ENCODE measurements at places on chromosomes 2 and 18. TPM values are rescaled to one million over a fixed set of nuclear protein-coding genes. Genes with fewer than 3 reads are reported as not detected.

- H3K27ac ChIP-seq = no peak overlapping the region
- H3K4me3 ChIP-seq = no peak overlapping the region
- no peaks in the 10 kb centered on the region for H3K27me3 ChIP-seq
Observed at GRCh38 chr2:73250872-73251846, 17.1 kb downstream of the CCT7 start.

GRCh38 chr2:38149531-38149930 is 73.6 kb upstream of the CYP1B1 start:
- no peaks in the 10 kb centered on the region for H3K36me3 ChIP-seq
- no peak overlapping the region for H3K27ac ChIP-seq
- DNase-seq = no peak
- H3K4me1 ChIP-seq = peaks cover 31% of the 10 kb centered on the region

GRCh38 chr2:230068016-230068650 is 591 bp downstream of the SLC16A14 start:
- H3K27me3 ChIP-seq = no peaks in the 10 kb centered on the region
- no peaks in the 10 kb centered on the region for H3K4me1 ChIP-seq
- H3K36me3 ChIP-seq = no peaks in the 10 kb centered on the region
- peak overlapping the region; percentile 14 for H3K27ac ChIP-seq
- DNase-seq = peak; percentile 22

DNA sequence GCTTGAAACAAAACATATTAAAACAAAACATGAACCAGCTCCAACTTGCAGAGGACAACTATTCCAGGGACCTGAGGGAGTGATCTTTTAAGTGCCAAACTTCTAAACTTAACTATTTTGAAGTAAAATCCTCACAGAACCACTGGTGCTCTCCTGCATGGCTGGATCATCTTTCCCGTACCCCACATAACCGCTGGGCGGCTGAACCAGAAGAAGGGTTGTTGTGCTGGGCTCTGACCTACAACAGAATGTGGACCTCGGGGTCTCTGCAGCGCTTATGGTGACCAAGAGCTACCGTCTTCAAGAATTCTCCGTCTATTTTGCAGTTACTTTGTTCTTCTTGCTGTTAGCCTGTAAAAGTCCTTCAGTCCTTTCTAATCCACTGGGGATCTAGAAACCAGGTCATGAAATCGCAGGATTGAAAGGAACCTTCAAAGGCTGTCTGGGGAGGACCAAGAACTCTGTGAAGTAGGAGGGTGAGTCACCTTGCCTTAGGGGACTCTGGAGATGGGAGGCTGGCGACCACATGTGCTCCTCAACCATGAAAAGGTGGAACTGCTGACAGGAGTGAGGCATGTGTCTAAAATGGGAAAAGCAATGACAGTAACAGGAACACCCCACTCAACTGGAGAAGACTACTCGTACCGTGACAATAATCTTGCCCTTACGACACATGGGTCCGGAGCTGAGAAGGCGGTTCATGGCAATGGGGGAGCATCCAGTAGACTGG is 46.6 kb downstream of the HDLBP start:
- no peak overlapping the region for H3K4me3 ChIP-seq
- peaks cover 41% of the 10 kb centered on the region for H3K36me3 ChIP-seq
- peak; percentile 15 for DNase-seq
- no peak overlapping the region for H3K27ac ChIP-seq
- H3K4me1 ChIP-seq = peaks cover 33% of the 10 kb centered on the region

DNA sequence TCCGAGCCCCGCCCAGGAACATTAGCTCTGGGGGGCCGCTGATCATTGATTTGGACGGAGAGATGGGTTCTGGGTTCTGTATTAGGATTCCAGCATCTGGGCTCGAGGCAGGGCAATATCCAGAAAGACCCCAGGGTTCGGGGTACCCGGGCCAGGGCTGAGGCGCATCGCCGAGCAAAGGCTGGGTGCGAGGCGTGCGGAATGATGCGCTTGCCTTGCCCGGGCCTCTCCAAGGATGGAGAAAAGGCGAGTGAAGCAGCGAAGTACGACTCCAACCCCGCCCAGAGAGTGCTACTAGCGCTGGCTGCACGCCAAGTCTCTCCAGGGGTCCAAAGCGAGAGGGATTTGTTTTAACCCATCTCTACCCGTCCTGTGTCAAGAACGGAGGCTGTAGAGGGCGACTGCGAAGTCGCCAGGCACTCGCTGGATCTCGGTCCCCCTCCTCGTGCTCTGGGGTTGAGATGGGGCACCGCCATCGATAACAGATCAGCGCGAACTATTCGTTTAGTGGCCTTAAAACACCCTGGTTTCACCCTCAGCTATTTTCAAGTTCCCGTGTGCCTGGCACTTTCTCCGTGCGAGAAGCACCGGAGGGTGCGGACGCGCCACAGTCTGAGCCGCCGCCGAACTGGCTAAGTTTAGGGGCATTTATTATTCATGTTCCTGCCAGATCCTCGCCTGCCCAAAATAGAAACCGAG is 1.9 kb downstream of the ADCYAP1 start:
- peaks cover 91% of the 10 kb centered on the region for H3K27me3 ChIP-seq
- no peaks in the 10 kb centered on the region for H3K36me3 ChIP-seq
- H3K4me3 ChIP-seq = no peak overlapping the region

GRCh38 chr2:235689427-235689853 is 195.6 kb downstream of the AGAP1 start:
- H3K4me3 ChIP-seq = no peak overlapping the region
- H3K27ac ChIP-seq = no peak overlapping the region
- H3K27me3 ChIP-seq = no peaks in the 10 kb centered on the region
- no peaks in the 10 kb centered on the region for H3K4me1 ChIP-seq
- no peaks in the 10 kb centered on the region for H3K36me3 ChIP-seq

DNA sequence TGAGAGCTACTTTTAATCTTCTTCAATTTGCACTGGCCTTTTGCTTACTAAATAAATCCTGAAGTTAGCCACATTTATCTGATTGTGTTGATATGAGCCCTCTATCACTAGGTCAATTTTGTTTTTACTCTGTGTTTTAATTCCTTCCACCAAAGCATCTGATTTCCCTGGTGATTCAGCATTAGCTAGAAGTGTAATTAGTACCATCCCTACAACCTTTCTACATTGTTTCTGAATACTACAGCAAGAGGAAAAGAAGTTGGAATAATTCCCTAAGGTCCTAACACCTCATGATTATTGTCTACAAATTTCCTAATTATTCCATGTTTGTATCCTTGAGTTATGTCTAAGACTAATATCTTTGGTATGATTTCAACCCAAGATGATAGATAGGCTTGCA is 1093.6 kb downstream of the SUCLG1 start:
- DNase-seq = no peak
- no peaks in the 10 kb centered on the region for H3K27me3 ChIP-seq
- H3K36me3 ChIP-seq = no peaks in the 10 kb centered on the region
- H3K4me3 ChIP-seq = no peak overlapping the region
- peaks cover 3% of the 10 kb centered on the region for H3K4me1 ChIP-seq

- DNase-seq = peak; percentile 1
- H3K27me3 ChIP-seq = no peaks in the 10 kb centered on the region
- H3K27ac ChIP-seq = no peak overlapping the region
- H3K4me1 ChIP-seq = no peaks in the 10 kb centered on the region
Observed at GRCh38 chr2:135473567-135473966, 57.5 kb downstream of the ZRANB3 start.

- H3K27me3 ChIP-seq = no peaks in the 10 kb centered on the region
- no peak overlapping the region for H3K27ac ChIP-seq
- peaks cover 23% of the 10 kb centered on the region for H3K4me1 ChIP-seq
- peaks cover 57% of the 10 kb centered on the region for H3K36me3 ChIP-seq
- no peak overlapping the region for H3K4me3 ChIP-seq
- peak; percentile 93 for DNase-seq
Observed at GRCh38 chr2:190984595-190984994, 29.4 kb downstream of the STAT1 start.

DNA sequence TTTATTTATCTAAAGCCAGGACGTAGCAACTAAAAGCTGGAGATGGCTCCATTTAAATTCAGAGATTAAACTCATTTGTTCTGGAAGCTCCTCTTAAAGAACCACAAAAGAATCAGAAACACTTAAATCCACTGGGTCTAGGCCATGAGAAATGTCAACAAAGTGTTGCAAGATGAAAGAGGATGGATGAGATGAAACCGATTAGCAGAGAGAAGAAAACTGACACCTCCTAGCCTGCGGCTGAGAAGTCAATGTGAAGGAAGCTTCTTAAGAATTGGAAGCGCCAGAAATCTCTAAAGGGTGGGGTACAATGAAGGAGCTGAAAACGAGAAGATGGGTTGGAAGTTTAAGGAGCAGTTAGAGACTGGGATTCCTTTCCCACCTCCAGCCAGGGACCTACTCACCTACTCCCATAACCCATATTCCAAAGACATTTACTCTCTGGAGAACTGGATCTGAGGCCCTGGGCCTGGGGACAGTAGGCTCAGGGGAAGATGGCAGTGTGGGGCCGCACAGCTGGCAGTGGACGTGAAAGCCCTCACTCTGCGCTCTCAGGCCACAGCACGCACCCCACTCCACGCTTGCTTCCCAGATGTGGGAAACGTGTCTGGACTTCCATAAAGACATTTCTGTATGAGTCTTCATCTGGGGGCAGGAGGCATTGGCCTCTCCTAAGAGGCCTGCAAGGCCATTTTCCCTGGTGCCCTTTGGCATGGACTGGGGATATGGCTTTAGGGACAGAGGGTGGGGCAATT is 188.4 kb downstream of the LOXHD1 start:
- no peak overlapping the region for H3K27ac ChIP-seq
- H3K4me1 ChIP-seq = no peaks in the 10 kb centered on the region
- no peak overlapping the region for H3K4me3 ChIP-seq
- peaks cover 2% of the 10 kb centered on the region for H3K27me3 ChIP-seq
- no peak for DNase-seq
- no peaks in the 10 kb centered on the region for H3K36me3 ChIP-seq

DNA sequence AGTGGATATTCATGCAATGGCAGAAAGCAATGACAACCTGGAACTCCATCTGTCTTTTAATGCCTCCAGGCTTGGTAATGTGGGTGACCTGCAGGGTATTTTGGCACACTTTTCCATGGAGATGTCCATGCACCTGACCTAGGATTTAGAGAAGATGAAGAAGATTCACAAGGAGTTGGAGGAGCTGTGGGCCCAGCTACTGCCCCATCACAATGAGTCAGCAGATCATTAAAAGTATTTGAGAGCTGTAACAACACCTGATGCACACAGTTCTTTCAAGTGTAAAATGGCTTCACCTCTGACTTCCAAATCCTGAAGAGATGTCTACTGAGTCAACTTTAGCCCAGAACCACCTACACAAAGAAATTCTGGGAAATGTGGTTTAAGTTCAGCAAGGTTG is 22.1 kb upstream of the OSR1 start:
- H3K36me3 ChIP-seq = no peaks in the 10 kb centered on the region
- no peak overlapping the region for H3K4me3 ChIP-seq
- no peaks in the 10 kb centered on the region for H3K4me1 ChIP-seq
- DNase-seq = no peak
- peaks cover 2% of the 10 kb centered on the region for H3K27me3 ChIP-seq

DNA sequence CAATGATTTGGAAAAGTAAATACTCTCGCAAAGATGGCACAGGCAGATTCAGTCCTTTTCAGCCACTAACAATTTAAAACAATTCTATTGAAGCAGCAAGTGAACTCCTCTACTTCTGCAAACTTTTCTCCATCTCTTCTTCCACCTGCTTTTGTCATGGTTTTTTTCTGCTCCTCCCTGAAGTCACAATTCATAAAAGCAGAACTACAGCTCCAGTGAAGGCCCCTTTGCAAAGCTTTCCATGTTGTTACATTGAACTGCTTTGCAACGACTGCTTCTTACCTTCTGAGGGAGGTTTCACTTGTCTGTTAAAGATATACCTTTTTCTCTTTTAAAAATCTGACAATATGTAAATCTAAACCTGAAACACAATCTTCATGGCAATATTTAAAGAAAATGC is 3.7 kb upstream of the SERTAD2 start:
- H3K4me1 ChIP-seq = peaks cover 20% of the 10 kb centered on the region
- DNase-seq = no peak
- H3K27me3 ChIP-seq = no peaks in the 10 kb centered on the region
- H3K36me3 ChIP-seq = no peaks in the 10 kb centered on the region
- no peak overlapping the region for H3K27ac ChIP-seq

DNA sequence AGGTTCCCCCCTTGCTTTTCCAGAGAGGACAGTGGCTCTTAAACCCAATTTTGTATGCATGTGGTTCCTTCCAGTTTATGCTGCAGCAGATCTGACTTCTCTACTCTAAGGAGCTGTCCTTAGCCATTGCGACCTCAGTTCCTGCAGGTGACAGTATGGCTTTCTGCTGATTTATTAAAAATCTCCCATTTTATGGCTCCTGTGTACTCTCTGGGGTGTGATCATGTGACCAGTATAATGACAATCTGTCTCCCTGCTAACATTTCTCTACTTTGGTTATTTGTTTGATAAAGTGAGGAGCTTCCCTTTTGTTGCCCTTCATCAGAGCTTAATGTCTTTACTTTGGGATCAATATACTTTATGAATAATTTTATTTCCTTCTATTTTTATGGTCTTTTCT is 148.7 kb upstream of the VRK2 start:
- DNase-seq = no peak
- H3K36me3 ChIP-seq = no peaks in the 10 kb centered on the region
- H3K4me3 ChIP-seq = no peak overlapping the region
- no peak overlapping the region for H3K27ac ChIP-seq
- no peaks in the 10 kb centered on the region for H3K27me3 ChIP-seq

DNA sequence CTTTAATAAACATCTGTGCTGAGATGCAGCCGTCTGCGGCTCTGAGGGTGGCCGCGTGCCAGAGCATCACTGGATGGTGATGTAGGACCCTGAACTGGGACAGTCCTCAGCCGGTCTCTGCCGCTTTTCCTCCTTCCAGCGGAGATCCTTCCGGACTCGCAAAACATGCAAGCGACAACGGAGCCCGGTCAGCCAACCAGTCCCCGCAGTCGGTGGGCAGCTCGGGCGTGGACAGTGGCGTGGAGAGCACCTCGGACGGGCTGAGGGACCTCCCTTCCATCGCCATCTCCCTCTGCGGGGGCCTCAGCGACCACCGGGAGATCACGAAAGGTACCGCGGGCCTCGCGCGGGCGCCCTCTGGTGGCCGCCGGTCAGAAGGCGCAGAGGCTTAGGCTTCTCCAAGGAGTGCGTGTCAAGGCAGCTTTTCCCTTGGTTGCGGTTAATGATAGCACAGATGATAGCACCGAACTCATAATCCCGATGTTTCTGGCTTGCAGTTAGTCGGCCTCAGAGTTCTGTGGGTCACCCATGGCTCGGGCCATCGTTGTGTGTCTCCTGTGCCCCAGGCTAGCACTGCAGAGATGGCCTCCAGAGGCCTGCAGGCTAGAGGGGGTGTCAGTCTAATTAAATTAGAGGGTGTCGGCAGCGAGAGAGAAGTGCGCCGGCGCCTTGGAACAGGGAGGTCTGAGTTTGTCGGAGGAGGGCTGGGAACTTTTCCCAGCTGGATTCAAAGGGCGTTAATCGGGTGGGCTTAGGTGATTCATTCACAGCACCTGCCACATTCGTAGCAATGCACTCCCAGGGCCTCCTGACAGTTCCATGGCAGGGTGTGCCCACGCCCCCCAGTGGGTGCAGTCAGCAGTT is 38.5 kb downstream of the LPIN1 start:
- H3K4me1 ChIP-seq = peaks cover 7% of the 10 kb centered on the region
- H3K36me3 ChIP-seq = peaks cover 56% of the 10 kb centered on the region
- peak overlapping the region; percentile 55 for H3K4me3 ChIP-seq
- H3K27me3 ChIP-seq = no peaks in the 10 kb centered on the region

LIMS4 gene
- 1.3 TPM for total RNA-seq

ANKMY1 gene
- total RNA-seq = 7.2 TPM

SRD5A2 gene
- total RNA-seq = not detected

TMEM178A gene
- 28.7 TPM for total RNA-seq

OXER1 gene
- 0.43 TPM for total RNA-seq

SLC4A3 gene
- total RNA-seq = 11.2 TPM

All from astrocyte (in vitro differentiated cells and primary cell).